Kidney (tissue), 22 donors: ENCODE measurements at places on chromosomes 2 and 18.

DNA sequence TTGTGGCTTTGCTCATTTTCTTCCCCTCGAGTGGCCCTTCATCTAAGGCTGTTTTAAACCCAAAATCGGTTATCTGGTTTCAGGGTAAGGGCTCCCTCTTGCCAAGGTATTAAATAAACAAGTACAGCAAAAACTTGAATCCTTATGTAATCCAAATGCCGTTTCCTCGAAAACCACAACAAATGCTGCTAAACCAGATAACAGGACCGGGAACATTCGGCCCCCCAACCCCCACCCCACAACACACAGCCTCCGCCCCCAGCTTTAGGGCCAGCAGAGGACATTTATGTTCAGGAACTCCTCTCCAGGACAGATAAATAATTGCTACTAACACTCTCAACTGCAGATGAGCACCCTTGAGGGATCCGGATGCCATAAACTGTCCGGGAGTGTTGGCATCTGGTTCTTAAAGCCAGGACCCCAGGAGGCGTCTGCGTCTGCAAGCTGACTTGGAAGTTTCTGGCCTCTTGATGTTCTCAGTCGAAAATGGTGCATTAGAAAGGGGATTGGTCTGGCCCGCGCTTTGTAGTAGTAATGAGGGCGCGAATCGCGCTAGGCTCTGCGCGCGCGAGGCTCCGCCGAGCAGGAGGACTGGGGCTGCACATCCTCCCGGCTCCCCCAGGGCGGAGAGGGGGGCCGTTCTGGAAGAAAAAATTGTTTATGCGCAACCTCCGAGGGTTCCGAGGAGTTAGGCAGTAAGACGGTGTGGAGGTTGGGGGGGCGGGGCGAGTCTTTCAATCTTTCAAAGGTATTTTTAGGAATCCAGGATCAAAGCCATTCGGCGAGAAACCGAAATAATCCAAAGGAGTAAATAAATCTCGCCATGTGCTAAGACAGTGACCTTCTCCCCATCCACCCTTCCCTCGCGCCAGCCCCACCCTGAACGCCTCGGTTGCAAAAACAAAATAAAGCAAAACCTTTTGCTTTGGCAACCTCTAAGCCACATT, 3.9 kb upstream of the ID2 start:
- peak; percentile 87 for DNase-seq

- DNase-seq, result no peak
These were observed 1.1 kb upstream of the ZNF521 start for GRCh38 chr18:25353080-25353479.

DNA sequence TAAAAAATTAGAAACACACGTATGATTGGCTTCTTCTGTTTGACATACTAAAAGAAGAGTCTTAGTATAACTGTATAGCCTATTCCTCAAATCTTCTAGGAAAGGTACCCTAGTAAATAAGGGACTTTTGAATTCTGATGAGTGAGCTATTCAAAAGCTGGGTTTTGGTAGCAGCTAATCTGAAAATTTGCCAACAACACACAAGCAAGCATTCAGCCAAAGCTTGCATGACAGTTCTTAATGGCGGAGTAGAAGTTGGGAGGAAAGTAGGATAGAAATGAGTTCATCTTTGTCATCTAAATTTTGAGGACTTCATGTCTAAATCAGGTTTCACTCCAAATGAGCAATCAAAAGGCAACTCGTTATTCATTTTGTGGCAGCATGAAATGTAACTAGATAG, 813.0 kb downstream of the MBD2 start:
- DNase-seq, result no peak

- no peak for DNase-seq
These were observed 35.1 kb downstream of the CYBRD1 start for GRCh38 chr2:171557363-171557762.

DNA sequence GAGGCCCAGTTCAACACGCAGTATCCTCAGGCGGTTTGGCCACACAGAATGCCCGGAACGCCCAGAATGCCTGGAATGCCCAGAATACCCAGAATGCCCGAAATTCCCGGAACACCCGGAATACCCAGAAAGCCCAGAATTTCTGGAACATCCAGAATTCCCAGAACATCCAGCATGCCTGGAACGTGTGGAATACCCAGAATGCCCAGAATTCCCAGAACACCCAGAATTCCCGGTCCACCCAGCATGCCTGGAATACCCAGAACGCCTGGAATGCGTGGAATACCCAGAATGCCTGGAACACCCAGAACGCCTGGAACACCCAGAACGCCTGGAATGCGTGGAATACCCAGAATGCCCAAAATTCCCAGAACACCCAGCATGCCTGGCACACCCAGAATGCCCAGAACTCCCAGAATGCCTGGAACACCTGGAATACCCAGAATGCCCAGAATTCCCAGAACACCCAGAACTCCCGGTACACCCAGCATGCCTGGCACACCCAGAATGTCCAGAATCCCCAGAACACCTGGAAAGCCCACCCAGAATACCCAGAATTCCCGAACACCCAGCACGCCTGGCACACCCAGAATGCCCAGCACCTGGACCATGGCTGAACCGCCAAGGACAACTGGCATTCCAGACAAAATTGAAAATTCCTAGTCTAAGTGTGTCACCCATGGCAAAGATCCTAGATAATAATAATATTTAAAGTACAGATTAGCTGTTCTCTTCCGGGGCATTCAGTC, 487.4 kb upstream of the SALL3 start:
- DNase-seq, result no peak

- no peak for DNase-seq
These were observed 123.4 kb downstream of the MRO start for GRCh38 chr18:50696436-50696835.

DNA sequence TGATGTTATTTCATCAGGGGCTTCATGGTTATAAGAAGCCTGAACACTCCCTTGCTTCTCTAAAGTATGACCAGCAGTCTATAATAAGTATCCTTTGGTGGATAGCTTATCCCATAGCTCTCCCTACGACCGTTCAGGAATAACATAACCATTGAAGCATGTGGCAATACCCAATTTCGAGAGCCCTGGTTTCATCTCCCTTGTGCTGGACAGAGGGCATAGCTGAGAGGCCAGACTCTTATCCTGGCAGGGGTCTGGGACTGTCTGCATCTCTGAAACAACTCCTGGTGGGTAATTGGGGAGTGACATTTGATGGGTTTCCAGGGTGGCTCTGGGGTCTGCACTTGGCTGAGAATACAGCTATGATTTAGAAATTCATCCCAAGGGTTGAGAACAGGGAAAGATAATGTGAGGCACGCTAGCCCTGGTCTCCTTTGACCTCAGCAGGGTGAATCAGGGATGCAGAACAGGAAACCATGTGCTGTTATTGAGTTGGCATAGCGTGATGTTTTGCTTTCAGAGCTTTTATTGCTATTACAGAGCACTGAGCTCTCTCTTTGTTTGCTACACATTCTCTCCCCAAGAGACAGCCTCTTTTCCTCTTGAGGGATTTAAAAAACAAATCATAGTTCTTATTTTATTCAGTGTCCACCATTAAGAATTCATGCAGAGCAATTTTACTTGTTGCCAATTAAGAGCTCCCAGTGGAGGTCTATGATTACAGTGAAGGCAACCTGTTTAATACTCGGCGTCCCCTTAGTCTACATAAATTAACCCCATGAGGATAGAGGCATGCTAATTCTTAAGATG, 274.5 kb downstream of the NCKAP5 start:
- no peak for DNase-seq

DNA sequence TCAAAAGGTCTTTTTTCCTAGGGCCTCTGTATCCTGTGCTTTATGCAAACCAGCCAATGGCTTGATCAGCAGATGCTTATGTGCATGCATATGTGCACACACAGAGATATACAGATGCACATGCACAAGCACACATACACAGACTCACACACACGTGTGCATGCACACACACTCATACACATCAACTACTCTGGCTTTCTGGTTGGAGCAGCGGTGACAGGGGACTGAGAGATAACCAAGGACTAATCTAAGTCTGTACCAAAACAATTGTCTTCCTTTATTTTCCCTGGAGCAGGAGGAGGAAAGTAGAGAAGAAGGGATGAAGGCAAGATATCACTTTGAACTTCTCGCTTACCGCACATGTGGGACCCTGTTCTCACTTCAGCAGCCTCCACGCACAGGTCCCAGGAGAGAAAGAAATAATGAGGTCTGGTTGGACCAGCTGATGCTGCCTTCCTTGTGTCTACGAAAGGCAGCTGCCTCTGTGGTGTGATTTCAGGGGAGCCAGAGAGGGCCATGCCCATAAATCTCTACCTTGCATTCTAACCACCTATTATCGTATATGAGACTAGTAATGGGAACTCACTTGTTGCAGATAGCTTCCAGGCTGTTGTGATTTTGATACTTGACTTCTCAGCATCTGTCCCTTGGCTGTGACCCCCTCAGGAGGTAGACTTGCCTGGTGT, 338.0 kb downstream of the EN1 start:
- DNase-seq, result no peak

DNA sequence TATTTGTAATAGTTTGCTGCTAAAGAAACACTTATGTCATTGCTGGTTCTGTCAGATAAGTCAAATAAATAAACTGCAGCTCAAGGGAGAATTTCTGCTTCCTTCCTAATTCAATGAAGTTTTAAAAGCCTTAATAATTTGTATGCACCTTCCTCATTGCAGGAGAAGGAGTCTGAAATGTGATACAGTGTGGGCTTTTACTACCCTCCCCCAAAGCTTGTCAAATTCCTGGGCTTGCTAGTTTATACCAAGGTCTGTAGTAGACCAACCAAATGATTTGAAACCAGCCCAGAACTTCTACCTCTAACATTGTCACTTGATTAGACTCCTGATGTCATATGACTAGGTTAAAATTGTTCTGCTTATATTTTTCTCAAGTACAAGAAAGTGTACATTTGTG, 131.8 kb downstream of the DTNA start:
- DNase-seq, result peak; percentile 18

- DNase-seq, result no peak
These were observed 2008.4 kb upstream of the PIK3C3 start for GRCh38 chr18:39946623-39947061.

DNA sequence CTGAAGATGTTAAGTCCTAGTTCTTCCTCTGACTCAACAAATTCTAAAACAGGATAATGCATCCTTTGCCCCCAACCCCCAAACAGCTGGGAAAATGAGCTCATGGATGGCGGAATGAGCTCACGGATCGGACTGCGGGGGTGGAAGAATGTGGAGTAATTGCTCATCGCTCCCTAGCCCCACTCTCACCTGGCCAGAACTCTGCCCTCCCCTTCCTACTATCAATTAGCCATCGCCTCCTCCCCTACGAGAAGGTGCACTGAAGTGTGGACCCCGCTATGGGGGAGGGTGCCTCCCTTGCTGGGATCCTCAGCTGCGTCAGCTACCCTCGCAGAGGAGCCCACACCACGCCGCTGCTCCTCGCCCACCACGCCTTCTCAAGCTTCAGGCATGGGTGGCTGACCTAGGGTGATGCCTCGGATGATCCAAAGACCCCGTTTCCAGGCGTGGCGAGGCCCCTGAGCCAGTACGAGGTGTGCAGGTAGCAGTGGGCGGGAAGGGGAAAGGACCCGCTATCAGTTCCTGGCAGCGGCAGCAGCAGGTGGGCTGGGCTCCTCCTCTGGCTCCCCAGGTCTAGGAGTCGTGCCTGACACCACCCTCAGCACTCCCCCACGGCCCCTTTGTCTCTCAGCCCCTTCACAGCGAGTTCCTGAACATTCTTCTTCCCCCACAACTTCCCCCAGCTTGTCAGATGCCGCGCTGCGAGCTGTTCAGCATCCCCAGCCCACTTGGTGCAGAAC, 82.1 kb upstream of the POMC start:
- peak; percentile 82 for DNase-seq

DNA sequence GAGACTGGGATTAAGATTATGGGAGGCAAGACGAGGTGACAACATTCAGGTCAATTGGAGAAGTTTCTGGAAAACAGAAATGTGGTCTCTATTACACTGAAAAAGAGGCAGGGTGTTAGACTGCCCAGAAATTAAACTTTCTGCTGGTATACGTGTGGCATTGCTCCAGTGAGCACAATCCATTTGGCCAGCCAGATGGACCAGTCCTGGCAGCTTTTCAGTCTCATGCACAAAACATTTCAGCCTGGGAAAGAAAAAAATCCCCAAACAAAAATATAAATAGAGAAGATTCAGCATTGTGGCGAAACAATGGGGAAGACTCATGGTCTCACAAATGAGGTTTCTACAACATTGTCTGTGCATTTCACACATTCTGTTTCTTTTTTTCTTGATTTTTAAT, 113.9 kb downstream of the HNMT start:
- DNase-seq, result peak; percentile 16

- no peak for DNase-seq
These were observed 157.5 kb downstream of the TGIF1 start for GRCh38 chr18:3607309-3608098.

DNA sequence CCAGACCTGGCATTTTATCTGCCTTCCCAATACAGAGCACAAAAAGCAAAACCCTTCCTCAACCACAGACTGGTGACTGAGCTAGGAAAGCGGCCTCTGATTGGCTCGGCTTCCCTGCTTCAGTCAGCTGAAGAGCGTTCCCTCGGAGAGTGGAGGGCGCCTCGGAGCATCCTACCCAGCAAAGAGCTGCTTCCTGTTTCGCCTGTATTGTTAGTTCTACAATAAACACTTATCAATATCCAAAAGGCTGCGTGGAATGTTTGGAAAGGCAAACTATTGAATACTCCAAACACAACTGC, 125.0 kb downstream of the CACNB4 start:
- DNase-seq, result no peak

- peak; percentile 87 for DNase-seq
These were observed 157.8 kb downstream of the CYRIA start for GRCh38 chr2:16507655-16508489.

DNA sequence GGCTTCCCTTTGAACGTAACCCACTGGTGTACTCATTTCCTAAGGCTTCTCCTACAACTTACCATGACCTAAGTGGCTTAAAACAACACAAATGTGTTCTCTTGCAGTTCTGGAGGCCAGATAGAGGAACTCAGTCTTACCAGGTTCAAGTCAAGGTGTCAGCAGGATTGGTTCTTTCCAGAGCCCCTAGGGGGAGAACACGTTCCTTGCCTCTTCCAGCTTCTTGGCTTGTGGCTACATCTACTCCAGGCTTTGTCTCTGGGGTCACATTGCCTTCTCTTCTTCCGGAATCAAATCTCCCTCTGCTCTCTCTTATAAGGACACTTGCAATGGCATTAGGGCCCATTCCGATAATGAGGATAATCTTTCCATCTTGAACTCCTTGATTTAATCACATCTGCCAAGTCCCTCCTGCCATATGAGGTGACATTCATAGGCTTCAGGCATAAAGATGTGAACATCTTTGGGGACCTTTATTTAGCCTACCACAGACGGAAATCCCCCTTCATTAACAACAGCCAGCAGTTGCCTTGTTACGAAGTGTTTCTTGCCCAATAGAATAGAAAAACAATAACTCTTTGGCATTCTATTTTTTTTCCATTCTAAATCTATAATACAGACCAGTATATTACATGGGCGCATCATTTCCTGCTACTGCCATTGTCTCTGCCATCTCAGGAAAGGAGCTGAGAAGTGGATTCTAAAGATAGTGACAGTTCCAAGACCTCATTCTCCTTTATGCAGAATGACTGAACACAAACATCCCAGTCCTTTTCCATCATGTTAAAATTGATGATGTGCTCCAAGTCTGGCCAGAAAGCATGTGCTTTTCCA, 362.0 kb downstream of the ZNF521 start:
- DNase-seq, result no peak
